ENCODE measurements at places on chromosomes 13 and 19.
A peak's percentile ranks its signal among the peaks of the same experiment; 100 is the strongest.

DNA sequence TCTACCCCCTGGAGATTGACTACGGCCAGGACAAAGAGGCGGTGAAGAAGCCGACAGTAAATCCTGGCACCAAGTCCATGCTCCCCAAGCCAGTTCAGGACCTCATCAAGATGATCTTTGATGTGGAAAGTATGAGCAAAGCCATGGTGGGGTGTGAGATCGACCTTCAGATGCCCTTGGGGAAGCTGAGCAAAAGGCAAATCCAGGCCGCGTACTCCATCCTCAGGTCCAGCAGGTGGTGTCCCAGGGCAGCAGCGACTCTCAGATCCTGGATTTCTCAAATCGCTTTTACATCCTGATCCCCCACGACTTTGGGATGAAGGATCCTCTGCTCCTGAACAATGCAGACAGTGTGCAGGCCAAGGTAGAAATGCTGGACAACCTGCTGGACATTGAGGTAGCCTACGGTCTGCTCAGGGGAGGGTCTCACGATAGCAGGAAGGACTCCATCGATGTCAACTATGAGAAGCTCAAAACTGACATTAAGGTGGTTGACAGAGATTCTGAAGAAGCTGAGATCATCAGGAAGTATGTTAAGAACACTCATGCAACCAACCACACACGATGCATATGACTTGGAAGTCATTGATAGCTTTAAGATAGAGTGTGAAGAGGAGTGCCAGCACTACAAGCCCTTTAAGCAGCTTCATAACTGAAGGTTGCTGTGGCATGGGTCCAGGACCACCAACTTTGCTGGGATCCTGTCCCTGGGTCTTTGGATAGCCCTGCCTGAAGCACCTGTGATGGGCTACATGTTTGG lies 24.0 kb upstream of the ANKRD10 start:
- no peak for DNase-seq

DNA sequence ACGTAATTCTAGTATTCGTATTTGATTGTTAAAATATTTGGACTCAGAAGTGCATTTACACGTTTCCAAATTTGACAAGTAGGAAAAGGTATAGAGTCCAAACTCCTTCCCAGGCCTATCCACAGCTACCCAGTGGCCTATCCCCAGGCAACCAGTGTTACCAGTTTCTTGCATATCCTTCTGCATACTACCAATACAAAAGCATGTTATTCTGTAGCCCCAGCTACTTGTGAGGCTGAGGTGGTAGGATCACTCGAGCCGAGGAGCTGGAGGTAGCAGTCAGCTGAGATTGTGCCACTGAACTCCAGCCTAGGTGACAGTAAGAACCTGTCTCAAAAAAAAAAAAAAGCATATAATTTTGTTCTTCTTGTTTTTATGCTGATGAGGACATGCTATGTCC lies 67.1 kb downstream of the LRCH1 start:
- no peak for DNase-seq

DNA sequence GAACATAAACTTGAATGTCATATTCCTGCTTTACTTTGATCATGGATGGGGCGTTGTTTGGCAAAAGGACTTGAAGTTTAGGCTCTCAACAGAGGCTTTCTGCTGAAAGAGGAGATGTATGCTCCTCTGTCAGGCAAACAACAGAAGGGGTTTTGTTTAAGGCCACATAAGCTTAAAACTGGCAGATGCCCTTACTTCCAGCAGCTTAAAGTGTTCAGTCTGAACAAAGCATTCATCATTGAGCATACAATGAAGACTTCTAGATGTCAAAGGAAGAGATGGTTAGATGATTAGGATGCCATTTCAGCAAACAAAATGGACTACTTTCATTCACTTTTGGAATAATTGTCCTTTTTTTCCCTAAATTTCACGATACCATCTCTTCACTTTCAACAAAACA lies 484.5 kb downstream of the SLITRK6 start:
- DNase-seq, result peak; percentile 7

- no peak for DNase-seq
Observed at GRCh38 chr13:99873832-99874430, 97.6 kb downstream of the ZIC5 start.

DNA sequence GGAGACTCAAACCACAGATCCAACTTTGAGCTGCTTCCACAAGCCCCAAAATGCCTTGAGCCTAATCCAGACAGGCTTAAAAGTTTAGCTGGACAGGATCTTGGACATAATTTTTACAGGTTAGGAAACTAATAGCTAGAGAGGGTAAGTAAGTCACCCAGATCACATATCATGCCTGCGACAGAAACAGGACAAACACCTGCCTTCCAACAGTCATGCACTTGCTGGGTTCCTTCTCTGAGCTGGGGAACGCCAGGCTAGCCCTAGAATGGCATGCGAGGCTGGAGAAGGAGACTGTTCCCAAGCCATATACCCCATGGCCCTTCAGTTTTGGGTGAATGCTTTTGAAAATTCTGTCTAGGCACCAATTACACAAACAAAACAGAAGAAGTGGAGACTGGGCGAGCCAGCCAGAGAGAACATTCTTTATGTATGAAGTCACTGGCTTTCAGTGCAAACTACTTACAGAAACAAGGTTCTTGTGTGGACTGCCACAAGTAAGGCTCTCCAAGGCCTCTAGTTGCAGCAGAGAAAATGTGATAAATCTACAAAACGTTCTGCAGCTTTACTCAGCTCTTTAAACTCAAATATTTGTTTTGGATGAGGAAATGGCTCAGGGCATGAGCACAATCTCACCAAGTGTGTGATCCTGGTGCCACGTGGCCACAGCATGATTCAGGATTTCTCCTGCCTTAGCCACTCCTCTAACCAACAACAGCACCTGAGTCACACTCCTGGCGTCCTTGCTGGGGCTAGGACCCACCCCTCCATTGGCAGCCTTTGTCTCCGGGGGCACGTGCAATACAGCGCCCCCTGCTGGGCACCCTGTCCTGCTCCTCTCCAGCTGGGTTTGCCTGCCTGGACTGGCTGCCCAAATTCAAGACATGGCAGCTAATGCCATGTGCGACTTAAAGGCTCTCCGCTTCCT lies 73.4 kb upstream of the UBL3 start:
- DNase-seq, result peak; percentile 29

GRCh38 chr19:54606230-54606629 lies 12.8 kb downstream of the LILRA1 start:
- no peak for DNase-seq

DNA sequence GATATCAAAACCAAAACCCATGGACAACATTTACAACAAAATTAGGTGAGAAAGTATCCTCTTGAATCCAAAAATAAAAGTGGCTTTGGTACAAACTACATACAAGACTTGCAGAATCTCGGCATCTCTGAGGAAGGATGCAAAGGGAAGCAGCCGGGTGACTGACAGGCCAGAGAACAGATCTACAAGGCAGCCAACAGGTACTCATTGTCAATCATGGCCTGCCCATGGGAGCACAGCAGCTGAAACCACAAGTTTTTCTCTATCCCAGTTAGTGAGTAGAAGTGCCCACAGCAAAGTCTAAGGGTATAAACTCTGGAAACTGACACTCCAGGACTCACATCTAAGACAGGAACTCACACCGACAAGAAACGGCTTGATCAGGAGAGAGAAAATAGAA lies 74.5 kb downstream of the TBC1D4 start:
- DNase-seq, result no peak

DNA sequence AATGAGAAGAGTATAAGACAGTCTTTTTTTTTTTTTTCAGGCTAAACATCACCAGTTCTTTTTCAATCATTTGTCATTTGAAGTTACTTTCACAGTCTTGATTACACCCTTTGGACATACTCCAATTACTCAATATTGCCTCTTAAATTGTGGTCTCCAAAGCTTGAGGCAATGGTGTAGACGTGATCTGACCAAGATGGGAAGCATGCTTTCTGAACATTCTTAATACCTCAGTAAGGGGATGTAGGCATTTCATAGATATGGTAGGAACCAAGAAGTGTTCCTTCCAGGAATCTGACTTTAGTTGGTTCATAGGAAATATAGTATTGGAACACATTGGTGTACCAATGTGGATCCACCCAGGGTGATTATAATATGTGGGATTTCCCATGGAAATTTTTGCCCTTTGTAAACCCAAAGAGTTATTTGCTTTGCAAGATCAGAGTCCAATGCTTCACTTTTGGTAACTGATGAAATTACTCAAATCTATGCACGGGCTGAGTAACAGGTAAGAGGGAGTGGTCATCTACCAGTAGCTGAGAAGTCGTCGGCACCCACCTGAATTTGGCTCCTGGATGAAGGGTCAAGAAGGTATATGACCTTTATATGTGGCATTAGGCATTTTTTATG lies 62.2 kb downstream of the ERCC5 start:
- DNase-seq, result no peak

DNA sequence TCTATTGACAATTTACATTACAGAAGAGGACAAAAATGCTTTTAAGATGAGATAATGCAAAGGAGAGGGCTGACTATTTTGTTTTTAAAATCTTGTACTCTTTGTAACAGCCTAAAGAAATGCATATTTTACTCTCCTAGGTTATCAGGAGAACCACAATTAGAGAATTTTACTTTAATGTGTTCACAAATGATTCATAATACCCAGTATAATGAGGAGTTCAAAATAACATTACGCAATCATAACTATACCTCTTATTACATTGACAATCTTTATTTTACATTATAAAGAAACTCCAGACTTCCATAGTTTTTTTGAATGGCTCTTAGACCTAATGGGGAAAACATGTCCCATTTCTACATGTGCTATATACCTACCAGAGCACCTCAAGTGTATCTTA lies 1089.7 kb downstream of the PCDH17 start:
- no peak for DNase-seq

DNA sequence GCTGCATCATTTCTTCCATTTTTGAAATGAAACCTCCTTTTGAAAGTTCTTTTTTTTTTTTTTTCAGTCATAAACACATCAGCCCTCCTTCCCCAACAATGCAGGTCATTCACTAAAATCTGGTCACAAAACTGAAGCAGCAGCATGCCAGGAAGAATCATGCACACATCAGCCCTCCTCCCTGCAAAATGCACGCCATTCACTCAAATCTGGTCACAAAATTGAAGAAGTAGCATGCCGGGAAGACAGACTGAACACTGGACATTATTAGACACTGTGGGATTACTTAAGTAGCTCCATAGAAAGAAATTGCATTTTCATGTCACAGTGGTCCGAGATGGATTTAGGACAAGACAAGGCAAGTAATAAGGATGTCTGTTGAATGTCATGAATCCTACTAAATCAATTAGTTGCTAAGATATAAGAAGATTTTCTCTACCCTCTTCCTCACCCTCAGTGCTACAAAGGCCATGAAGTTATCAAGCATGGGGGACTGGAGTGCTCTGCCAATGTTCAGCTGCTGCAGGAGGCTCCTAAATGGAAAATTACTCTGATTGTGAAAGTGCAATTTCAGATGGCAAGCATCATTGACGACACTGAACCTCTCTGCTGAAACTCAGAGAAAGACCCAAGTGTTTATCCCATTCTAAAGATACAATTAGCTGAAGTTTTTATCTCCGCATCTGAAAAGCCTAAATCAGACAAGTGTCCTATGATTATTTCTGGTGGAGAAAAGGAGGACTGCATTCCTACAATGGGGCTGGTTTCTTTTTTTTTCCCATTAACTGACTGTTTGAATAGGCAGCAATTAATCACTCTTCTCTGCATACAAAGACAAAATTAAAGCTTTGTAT lies 913.2 kb downstream of the DIAPH3 start:
- no peak for DNase-seq

Measured in NCI-H146 (cell line).